ENCODE measurements at places on chromosomes 5 and 9. TPM values are rescaled to one million over a fixed set of nuclear protein-coding genes. Genes with fewer than 3 reads are reported as not detected.

- no peak for DNase-seq
Measured at GRCh38 chr9:107942856-107943255, 453.3 kb upstream of the KLF4 start.

DNA sequence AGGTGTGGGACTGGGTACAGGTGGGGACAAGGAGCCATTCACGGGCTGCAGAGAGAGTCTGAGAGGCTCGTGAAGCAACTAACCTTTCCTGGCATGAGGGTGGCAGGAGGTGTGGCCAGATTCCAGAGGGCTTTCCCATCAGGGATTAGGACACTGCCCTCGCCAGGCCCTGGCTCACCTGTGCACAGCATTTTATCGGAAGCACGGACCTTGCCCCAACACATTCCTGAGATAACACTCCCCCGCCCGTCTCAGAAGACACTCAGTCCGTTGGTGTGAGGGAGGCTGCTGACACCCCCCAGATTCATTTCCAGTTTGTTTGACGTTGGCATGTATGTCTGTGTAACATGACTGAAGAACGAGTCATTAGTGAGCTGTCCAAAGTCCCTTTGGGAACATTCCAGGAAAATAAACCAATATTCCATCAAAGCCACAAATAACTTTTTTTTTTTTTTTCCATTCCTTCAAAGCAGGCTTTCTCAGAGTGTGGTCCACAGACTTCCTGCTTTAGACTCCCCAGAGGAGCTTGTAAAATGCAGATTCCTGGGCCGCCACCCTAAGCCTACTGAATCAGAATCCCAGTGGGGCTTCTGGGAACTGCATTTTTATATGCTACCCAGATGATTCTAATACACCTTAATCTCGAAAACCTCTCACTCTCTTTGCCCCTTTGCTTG lies 23.4 kb downstream of the WWC1 start:
- no peak for DNase-seq

SLC1A3 gene
- 0.13 TPM for total RNA-seq

GRCh38 chr5:94017579-94017978 lies 276.2 kb upstream of the POU5F2 start:
- DNase-seq: no peak

DNA sequence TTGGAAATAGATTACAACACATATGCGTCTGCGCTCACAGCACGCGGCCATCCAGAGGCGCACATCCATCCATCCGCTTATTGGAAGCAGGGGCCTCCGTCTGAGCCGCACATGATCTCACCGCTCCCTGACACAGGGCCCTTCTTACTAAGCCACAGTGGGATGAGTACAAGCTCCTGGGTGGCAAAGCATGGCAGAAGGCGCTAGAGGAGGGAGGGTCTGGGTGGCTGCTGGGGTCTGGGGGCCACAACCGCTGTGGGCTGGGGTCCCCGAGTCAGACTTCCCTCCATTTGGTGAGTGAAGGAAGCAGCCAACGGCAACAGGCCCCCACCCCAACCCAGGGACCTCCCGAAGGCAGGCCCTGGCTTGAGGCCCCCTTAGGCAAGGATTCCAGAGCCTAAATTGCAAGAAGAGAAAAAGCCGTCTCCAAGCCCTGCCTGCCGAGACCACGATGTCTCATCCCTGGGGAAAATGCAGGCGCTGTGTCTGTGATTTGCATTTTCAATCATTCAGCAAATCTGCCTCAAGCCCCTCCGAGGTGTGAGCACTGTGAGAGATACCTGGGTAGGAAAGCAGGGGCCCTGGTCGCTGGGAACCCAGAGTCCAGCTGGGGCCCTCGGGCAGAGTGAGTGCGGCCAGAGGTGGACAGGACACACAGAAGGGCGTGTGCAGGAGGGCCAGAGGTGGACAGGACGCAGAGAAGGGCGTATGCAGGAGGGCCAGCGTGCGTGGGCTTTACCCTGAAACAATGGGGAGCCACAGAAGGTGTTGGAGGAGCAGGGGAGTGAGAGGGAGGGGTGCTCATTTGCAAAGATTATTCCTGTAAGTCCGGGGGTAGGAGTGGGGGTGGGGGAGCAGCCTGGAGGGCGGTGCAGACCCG lies 135.7 kb downstream of the OLFM1 start:
- DNase-seq: no peak

KLF4 gene
- 0.95 TPM for total RNA-seq

DNA sequence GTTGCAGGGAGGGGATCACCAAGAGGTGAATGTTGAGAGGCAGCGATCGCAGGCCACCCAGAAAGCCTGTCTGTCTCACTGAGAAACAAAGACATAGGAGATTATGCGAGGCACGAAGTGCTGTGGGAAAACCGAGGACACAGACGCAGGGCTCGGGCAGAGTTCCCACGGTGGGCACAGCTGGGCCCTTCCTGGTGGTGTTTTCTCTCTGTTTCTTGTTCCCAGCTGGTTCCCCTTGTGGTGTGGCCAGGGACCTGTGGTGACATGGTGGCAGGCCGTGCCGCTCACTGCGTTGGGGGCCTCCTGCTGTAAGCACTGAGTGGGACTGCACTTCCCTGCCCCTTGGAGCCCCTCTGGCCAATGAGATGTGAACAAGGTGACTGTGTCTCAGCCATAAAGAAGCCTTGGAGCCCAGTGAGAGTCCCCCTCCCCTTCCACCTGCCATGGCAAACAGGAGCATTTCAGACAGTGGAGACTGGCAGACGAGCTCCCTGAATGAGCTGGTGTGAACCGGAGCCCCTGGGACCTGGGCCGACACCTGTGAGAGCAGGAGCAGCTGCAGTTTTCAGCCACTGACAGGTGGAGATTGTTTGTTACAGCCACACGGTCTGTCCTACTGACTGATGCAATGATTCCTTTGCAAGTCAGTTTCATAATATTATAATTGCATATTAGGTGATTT lies 13.2 kb upstream of the IRX4 start:
- DNase-seq: no peak

DNA sequence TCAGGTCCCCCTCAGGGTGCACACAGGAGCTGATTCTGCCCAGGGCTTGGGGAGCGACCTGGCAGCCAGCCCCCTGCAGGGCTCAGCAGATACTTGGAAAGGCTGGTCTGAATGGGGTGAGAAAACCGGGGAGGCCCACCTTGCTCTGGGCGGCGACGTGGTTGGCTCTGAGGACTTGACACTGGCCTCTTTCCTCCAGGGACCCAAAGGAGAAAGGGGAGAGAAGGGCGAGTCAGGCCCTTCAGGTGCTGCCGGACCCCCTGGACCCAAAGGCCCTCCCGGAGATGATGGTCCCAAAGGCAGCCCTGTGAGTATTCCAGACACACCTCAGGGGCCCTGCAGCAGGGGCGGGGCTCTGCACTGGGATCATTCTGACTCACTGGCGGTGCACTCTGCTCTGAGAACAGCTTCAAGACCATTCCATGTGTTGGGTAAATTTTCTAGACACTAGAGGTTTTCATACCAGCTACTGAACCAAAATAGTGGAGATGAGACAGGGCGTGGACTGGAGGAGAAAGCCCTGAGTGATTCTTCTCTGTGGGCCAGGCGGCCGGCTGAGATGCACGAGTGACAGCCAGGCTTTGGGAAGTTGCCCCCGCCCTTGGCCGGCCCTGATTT lies 65.9 kb upstream of the FCN2 start:
- DNase-seq: no peak

CLIC3 gene
- 0.18 TPM for total RNA-seq

GRCh38 chr5:146111409-146111808 lies 6.0 kb upstream of the PLAC8L1 start:
- peak; percentile 64 for DNase-seq

NME5 gene
- not detected for total RNA-seq

IARS1 gene
- 216 TPM for total RNA-seq

DNA sequence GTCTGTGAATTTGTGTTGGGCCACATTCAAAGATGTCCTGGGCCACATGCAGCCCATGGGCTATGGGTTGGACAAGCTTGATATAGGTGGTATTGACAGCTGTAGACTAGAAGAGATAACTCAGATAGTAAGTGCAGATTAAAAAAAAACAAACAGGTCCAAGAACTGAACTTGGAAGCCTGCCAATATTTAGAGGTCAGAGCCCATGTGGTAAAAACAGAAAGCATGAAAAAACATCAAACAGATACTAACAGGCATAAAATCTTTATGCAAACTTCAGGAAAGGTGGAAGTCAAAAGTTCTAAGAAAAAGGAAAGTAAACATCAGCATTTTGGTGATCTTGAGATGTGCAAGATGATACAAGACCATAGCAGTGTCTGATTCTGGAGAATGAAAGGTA lies 155.1 kb upstream of the NR4A3 start:
- DNase-seq: no peak

BASP1 gene
- total RNA-seq: 0.22 TPM

GTF2H2C gene
- total RNA-seq: 59.6 TPM

TAF11L10 gene
- 0.53 TPM for total RNA-seq

DNA sequence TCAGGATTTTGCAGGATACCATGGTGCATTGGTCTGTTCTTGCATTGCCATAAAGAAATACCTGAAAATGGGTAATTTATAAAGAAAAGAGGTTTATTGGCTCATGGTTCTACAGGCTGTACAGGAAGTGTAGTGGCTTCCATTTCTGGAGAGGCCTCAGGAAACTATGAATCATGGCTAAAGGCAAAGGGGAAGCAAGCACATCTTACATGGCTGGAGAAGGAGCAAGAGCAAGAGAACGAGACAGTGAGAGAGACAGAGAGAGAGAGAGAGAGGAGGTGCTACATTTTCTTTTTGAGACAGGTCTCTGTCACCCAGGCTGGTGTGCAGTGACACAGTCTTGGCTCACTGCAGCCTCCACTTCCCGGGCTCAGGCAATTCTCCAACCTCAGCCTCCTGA lies 43.9 kb downstream of the P4HA2 start:
- no peak for DNase-seq

DNA sequence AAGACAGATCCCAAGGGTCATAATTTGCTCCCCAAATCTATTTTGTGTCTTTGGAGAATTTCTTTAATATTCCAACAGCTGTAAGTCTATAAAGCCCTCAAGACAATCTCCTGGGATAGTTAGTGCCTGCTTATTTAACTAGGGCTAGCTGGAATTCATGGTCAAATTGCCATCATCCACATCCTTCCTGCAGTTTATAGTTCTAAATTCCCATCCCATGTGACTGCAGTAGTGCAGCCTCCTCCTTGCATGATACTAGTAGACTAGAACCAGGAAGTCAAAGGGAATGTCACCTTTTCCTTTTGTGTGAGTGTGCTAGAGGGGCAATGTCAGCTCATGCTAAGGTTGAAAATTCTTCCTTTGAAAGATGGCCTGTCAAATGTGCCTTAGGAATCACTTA lies 214.8 kb upstream of the PIK3R1 start:
- no peak for DNase-seq

EPB41L4A gene
- 0.35 TPM for total RNA-seq

DNA sequence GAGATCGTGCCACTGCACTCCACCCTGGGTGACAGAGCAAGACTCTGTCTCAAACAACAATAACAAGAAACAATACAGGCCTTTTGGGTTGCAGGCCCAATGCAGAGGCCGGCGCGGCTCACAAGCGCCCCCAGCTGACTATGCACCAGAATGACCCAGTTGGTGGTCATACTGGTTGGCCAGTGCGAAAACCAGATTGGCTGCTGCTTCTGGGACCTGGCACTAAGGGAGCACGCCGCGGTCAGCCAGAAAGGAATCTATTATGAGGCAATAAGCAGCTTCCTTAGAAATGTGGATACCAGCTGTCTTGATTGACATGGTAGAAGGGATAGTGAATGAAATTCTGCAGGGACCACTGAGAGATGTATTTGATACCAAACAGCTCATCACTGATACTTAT lies 35.0 kb downstream of the RANBP17 start:
- no peak for DNase-seq

GALNT12 gene
- 38.1 TPM for total RNA-seq

DNA sequence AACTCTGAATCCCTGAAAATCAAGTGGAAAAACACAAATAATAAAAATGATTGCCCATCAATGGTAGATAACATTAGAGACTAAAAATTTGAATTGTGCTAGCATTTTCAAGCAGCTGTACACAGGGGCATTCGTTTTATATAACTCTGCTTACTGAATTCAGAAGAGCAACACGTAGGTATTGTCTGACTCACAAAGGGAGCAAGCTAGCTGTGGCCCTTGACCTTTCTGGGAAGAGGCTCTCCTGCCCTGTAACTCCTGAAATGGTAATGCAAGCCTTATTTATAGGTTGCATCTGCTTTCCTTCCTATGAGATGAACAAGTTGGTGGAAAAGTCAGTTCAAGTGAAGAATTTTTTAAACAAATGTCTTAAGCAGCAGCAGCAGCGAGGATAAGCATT lies 218.7 kb upstream of the EFNA5 start:
- no peak for DNase-seq

DNA sequence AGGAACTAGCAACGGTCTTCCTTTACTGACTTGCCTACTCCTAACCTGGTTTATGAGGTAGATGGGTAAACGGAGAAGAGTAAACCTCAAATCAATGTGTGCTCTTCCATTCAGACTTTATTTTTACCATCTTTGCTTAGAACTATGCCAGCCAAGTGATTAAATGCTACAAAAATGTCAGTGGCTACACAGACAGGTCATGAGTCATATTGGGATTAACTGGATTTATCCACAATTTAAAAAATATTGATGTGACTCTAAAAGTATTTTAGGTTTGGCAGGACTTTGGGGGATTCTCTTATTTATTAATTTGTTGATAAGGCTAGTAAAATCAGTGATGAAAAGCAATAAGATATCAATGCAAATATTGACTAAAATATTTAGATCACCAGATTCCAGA lies 275.0 kb downstream of the PLK2 start:
- DNase-seq: no peak

IL13 gene
- total RNA-seq: not detected

GRCh38 chr5:174371600-174372094 lies 326.1 kb downstream of the NSG2 start:
- no peak for DNase-seq

- DNase-seq: no peak
Measured at GRCh38 chr9:129736334-129736733, 16.5 kb downstream of the PTGES start.

GRCh38 chr9:111066468-111066867 lies 28.2 kb upstream of the LPAR1 start:
- no peak for DNase-seq

SMC2 gene
- 31.5 TPM for total RNA-seq

- peak; percentile 51 for DNase-seq
Measured at GRCh38 chr5:173592050-173592669, 24.3 kb downstream of the BOD1 start.

GRCh38 chr5:122054266-122054665 lies 23.8 kb downstream of the LOX start:
- no peak for DNase-seq

TAS2R1 gene
- total RNA-seq: not detected

SLC23A1 gene
- 0.40 TPM for total RNA-seq

GRCh38 chr9:128927731-128928411 lies 7.1 kb downstream of the PHYHD1 start:
- peak; percentile 75 for DNase-seq

GRCh38 chr5:115556276-115556675 lies 11.7 kb upstream of the FEM1C start:
- DNase-seq: no peak

DNA sequence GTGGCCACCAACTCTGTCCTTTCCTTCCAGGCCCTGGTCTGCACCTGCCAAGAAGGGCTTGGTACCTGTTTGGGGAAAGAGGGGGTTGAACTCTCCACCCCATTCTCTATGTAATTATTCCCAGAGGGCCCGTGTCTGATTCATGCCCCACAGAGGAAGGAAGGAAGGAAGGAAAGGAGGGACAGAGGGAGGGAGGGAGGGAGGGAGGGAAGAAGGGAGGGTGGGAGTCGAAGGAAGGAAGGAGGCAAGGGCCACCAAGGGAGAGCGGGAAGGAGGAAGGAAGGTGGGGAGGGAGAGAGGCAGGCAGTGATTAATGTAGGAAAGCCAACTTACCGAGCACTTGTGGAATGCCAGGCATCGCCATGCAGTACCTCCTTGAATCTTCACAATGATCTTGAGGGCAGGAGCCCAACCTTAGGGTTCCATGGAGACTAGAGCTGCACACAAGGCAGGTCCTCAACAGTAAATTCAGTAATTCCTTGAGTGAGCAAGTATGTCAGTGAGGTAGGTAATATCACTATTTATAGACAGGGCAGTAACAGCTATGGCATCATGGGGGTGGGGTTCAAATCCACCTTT lies 75.8 kb downstream of the FGF18 start:
- peak; percentile 45 for DNase-seq

Data from K562 (cell line).